Right lobe of liver (tissue), 6 donors: ENCODE measurements at places on chromosomes 5 and 9. TPM values are rescaled to one million over a fixed set of nuclear protein-coding genes. Genes with fewer than 3 reads are reported as not detected.

The MYOZ3 gene
- total RNA-seq: 0.12 TPM

The SLC6A18 gene
- not detected for total RNA-seq

The REEP2 gene
- not detected for total RNA-seq

The C9orf153 gene
- total RNA-seq: not detected

The FUT7 gene
- total RNA-seq: 0.12 TPM

The TXNDC8 gene
- total RNA-seq: not detected

The IL5 gene
- total RNA-seq: not detected

The PCDHGB5 gene
- 4.0 TPM for total RNA-seq

The CATSPER3 gene
- 0.29 TPM for total RNA-seq

The GTF2H2C gene
- total RNA-seq: 11.8 TPM

The BNC2 gene
- total RNA-seq: 0.29 TPM

The RNF208 gene
- 4.5 TPM for total RNA-seq

The GHR gene
- total RNA-seq: 75.2 TPM

The SPINK14 gene
- not detected for total RNA-seq

The PCDHGA8 gene
- 0.27 TPM for total RNA-seq

The SLC34A3 gene
- total RNA-seq: not detected

The LRRC19 gene
- total RNA-seq: 1.1 TPM

The PCDHGA11 gene
- 1.00 TPM for total RNA-seq

The FOXD4L3 gene
- not detected for total RNA-seq
